ENCODE measurements at places on chromosomes 6 and 20.
A peak's percentile ranks its signal among the peaks of the same experiment; 100 is the strongest.

DNA sequence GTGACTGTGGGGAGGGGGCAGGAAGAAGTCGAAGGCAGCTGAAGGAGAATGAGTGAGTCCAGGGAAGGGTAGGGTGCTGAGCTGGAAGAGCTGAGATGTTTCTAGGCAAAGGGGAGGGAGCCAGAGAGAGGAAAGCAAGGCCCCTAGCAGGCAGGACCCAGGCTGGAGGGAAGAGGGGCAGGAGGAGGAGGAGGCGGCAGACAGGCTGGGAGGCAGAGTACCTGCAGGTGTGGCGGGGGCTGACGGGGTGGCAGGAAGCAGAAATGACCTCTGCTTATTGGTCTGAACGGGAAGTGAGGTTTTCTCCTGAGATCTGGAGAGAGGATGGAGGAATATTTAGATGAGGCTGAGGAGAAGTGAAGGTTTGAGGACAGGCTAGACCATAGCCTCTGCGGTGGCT lies 10.7 kb upstream of the EMILIN3 start:
- no peak for DNase-seq

GRCh38 chr20:32439132-32439829 lies 81.2 kb downstream of the ASXL1 start:
- no peak for DNase-seq

DNA sequence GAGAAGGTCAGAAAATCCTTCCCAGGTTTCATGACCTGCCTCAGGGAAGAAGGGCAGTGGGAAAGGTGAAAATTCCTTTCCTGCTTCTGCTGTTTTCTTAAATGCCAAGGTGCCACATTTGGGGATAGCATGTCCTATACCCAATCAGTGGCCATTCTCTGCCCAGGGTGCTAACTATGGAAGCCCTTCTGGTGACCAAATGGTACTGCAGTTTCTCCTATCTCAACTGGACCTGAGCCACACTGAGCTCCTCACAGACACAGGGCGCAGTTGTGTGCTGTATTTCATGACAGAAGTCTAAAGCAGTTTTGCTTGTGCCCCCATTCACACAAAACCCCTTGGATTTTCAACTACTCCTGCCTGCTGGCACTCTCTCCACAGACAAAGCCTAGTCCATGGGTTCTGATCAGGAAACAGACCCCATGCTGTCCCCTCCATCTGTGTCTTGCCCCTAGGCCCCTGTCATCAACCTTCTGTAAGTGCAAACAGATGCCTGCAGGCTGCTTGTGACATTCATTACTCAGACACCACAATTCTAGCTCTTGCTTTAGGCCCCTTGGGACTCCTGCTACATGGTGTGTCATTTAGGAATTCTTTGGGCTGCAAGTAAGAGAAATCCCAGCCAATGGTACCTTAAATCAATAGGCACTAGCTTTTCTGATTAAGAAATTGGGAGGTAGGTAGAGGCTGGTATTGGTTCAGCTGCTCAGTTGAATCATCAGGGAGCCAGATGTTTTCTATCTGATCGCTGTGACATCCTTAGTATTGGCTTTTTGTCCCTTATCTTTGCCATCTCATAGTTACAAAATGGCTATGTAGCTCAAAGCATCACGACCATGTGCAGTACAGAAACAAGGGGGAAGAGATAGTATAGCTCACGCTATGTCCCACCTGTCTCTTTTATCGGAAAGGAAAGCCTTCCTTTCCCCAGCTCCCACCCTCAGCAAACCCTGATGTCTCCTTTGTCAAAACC lies 147.8 kb downstream of the CD83 start:
- DNase-seq, result no peak

DNA sequence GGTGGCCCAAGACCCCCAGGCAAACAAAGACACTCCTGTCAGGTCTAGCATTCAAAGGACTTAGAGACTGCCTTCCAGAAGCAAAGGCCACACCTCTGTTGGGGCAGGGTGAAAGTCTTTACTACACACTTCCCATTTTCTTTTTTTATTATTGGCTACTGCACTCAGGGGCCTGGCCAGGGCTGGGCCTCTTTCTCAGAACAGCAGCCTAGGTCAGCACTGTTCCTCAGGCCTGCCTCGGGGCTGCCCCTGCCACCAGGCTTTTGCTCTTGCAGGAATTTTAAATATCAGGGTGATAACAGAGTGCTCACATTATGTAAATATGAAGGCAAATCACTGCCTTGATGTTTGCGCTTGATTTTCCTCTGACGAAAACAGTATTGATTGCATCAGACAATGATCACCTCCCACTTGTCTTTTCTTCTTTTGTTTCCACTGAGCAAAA lies 18.5 kb downstream of the GSTA4 start:
- DNase-seq, result peak; percentile 70

GRCh38 chr6:113120224-113120581 lies 736.9 kb upstream of the MARCKS start:
- no peak for DNase-seq

DNA sequence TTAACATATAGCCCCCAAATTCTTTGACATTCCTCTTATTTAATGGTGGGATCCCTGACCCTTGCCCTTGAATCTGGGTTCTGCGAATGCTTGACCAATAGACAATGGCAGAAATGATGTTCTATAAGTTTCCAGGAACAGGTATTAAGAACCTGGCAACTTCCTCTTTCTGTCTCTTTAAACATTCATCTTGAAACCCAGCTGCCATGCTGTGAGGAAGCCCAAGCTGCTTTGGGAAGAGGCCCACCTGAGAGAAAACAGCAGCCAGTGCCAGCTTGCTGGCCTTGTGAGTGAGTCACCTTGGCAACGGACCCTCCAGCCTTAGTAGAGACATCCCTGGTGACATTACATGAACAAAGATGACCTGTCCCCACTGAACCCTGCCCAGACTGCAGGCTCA lies 45.2 kb upstream of the RALY start:
- no peak for DNase-seq

DNA sequence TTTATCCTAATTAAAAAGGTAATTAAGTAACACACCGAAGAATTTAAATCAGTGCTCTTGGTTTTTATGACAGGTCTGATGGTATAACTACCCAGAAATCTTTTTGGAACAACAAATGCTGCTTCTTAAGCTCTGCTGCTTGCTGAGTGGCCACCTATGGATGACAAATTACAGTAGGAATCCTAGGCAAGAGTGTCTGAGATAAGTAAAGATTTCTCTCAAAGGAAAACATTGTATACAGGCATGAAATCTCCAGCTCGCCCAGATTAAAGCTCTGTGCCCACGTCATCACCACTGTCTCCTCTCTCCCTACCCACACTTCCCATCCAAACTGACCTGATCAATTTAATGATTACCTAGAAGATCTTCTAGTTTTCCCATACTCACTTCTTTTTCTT lies 1083.0 kb upstream of the MAP3K7 start:
- no peak for DNase-seq

- no peak for DNase-seq
These were observed 303.8 kb downstream of the COL12A1 start for GRCh38 chr6:74902089-74902488.

DNA sequence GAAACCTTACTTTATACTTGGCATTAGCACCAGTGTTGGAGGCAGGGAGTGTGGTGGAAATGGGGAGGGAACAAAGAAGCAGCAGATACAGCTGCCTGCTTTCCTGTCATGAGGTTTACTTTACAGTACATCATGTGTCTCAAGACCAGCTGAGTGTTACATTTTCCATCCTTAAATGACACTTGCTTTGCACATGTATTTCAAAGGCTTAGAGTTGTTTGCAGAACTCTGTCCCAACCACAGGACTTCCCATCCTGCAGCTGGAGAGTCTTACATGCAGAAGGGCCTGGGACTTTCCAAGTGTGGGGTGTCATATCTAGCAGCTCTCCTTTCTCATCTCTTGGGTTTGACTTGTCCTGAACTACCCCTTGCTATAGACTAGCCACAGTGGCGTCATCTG lies 395.9 kb downstream of the DHX35 start:
- DNase-seq, result no peak

GRCh38 chr6:36577301-36577700 lies 16.9 kb upstream of the SRSF3 start:
- no peak for DNase-seq

GRCh38 chr6:52233975-52234823 lies 10.1 kb downstream of the IL17F start:
- DNase-seq, result no peak

DNA sequence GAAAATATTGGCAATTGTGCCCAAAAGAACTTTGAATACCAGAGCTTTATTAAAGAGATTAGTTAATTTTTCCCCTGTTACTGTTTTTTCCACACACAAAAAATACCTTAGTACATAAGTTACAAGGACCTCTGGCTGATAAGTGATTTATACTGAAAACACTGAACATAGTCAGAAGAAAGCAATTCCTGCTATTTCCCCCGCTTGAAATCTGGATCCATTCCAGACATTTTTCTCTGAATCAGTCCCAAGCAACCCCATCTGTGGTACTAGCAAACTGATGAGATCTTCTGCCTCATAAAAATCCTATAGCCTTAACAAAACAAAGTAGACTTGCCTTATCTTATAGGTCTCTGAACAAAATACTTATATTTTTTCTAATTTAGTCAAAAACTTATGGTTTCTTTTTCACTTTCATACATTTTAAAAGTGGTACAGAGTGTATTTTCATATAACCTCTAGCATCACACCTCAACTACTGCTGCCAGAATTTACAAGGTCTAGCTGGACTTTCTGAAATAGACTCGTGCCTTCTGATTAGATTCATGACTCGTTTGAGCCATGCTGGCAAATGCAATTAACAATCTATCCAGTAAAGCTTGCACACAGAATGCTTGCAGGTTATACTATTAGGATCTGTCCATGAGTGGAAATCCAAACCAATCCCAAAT lies 111.9 kb downstream of the TBX18 start:
- no peak for DNase-seq

DNA sequence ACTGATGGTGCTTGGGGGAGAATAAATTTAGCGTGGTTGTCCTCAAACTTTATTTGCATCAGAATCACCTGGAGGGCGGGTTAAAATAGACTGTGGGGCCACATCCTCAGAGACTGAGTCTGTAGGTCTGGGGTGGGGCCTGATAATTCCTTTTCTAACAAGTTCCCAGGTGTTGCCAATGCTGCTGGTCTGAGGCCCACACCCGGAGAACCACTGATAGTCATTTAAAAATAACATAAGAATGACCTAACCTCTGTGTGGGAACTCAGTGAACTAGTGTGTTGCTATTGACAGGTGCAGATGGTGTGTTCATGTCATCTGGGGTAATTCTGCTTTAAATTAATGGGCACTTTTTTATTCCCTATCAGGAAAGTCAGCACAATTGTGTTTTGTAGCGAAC lies 64.8 kb downstream of the RTN4IP1 start:
- no peak for DNase-seq

- DNase-seq, result no peak
These were observed 106.1 kb downstream of the CEBPB start for GRCh38 chr20:50296450-50297375.

- no peak for DNase-seq
These were observed 130.0 kb upstream of the BMP5 start for GRCh38 chr6:56005426-56005825.

- no peak for DNase-seq
These were observed 8.7 kb upstream of the GMEB2 start for GRCh38 chr20:63635431-63636141.

GRCh38 chr6:155486721-155487294 lies 31.2 kb upstream of the NOX3 start:
- no peak for DNase-seq

GRCh38 chr6:90978046-90978445 lies 391.2 kb upstream of the MAP3K7 start:
- DNase-seq, result no peak

DNA sequence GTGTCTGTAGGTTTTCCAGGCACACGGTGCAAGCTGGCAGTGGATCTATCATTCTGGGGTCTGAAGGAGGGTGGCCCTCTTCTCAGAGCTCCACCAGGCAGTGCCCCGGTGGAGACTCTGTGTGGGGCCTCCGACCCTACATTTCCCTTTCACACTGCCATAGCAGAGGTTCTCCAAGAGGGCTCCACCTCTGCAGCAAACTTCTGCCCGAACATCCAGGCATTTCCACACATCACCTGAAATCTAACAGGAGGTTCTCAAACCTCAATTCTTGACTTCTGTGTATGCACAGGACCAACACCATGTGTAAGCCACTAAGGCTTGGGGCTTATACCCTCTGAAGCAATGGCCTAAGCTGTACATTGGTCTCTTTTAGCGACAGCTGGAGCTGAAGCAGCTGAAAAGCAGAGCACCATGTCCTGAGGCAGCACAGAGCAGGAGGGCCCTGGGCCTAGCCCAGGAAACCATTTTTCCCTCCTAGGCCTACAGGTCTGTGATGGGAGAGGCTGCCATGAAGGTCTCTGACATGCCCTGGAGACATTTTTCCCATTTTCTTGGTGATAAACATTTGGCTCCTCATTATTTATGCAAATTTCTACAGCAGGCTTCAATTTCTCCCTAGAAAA lies 253.3 kb downstream of the ERMARD start:
- DNase-seq, result no peak

- DNase-seq, result no peak
These were observed 21.8 kb downstream of the SERPINB6 start for GRCh38 chr6:2949536-2950083.

GRCh38 chr6:45654673-45655072 lies 276.9 kb upstream of the SUPT3H start:
- DNase-seq, result no peak
